ENCODE measurements at places on chromosomes 7 and 10.

DNA sequence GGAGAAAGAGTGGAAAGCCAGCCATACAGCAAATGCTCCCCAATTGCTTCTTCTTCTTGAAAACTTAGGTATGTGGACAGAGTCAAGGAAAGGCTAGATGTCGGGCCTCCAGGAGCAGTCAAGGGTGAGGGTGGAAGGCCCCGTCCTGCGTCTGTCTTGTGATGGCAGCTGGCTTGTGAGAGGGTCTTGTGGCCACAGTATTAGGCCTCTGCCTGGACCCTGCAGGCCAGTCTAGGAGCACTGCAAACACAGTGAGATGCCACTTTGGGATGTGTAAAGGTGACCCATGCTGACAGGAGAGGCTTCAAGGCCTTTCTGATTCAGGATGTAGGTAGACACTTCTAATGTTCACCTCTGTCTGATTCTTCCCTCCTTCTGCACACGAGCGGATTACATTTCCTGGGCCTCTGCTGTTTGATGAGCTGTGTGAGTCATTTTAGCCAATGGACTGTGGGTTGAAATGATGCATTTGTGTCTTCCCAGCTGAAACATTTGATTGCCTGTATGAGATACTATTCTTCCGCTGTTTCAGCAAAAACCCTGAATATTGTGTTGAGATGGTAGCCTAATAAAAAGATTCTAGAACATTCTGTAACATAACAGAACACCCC lies 135.4 kb downstream of the EMX2 start:
- no peak for DNase-seq

- no peak for DNase-seq
Measured at GRCh38 chr10:17476073-17476472, 21.7 kb upstream of the ST8SIA6 start.

DNA sequence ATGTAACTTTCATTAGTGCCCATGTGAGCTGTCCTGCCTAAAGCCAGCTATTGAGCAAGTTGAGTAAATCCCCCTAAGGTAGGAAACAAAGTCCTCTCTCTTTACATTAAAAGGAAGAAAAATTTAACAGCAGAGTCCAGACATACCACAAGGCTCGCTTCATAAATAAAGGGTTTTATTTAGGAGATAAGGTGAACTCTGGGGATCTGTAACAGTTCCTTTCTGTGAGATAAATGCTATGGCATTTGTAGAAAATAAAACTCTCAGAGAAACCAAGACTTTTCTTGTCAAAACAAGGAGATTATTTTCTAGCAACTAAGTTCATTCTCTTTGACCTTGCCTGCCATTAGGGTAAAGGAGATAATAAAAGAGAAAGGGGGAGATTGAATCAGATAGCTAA lies 32.3 kb upstream of the LYZL1 start:
- DNase-seq = no peak

DNA sequence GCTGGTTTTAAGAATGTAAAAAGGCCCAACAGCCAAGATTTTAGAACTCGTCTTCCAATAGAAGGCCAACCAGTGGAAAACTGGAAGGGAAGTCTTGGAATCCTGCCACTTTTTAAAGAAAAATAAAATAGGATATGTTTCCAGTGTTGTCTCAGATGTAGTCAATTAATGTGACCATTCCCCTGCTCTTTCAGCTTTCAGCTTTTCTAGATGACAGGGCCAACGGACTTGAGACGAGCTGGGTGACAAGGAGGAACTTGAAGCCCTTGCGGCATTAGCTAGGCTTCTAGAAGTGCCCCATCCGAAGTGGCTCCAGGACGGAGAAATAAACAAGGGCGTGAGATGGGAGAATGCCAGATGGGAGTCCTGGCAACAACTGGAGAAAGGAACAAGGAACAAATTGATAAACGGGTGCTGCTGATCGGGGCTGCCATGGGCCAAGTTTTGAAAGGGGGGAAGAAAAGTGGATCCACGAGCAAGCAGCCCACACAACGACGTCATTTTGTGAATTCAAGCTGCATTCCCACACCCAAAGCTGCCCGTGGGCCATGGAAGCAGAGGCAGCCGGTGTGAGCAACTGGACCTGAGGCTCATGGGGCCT lies 42.3 kb downstream of the CTBP2 start:
- DNase-seq = no peak

DNA sequence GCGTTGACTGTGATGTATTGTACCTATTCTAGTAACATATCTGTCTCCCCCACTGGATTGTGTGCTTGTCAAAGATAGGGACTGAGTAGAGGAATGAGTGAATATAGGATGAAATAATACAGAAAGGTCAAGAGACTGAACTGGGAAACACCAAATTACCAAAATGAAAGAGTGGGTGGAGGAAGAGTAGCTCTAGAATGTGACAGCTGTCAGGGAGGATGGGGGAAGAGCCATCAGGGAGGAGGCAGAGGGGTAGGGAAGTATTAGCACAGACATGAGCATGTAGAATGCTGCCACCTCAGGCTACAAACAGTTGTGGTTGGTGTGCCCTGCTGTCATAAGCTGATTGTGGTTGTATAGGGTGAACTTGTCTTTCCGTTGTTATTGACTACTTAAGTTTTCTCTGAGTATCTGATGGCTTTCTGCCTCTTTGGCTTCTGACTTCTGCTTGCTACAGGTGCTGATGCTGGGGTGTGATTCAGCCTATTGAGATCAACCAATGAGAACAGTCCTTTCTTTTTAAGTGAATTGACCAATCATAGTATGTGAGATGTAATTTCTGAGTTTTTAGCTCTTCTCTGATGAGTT lies 5.6 kb downstream of the CCSER2 start:
- no peak for DNase-seq

- no peak for DNase-seq
Measured at GRCh38 chr10:10128387-10128786, 889.3 kb upstream of the CELF2 start.

DNA sequence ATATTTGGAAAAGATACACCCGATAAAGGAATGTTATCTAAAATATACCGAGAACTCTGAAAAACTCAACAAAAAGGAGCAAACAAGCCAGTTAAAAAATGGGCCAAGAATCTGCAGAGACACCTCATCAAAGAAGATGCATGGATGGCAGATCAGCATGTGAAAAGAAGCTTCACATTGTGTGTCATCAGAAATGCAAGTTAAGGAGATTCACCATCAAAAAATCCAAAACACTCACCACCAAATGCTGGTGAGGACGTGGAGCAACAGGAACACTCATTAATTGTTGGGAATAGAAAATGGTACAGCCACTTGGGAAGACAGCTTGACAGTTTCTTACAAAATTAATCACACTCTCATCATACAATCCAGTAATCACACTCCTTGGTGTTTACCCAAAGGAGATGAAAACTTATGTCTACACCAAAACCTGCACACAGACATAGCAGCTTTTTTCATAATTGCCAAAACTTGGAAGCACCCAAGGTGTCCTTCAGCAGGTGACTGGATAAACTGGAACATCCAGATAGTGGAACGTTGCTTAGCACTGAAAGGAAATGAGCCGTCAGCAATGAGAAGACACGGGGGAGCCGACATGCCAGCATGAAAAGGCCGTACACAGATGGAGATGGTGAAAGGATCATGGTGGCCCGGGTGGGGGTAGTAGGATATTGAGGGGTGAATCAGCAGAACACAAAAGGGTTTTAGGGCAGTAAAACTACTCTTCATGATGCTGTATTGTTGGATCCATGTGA lies 27.9 kb upstream of the PWWP2B start:
- no peak for DNase-seq

- DNase-seq = no peak
Measured at GRCh38 chr10:87798082-87798481, 19.9 kb downstream of the ATAD1 start.

- no peak for DNase-seq
Measured at GRCh38 chr7:118169146-118169545, 14.8 kb upstream of the LSM8 start.

GRCh38 chr7:8747338-8747737 lies 313.9 kb downstream of the NXPH1 start:
- no peak for DNase-seq

- no peak for DNase-seq
Measured at GRCh38 chr7:99118077-99118476, 25.8 kb downstream of the SMURF1 start.

- DNase-seq = no peak
Measured at GRCh38 chr10:127802531-127803095, 65.6 kb downstream of the FOXI2 start.

DNA sequence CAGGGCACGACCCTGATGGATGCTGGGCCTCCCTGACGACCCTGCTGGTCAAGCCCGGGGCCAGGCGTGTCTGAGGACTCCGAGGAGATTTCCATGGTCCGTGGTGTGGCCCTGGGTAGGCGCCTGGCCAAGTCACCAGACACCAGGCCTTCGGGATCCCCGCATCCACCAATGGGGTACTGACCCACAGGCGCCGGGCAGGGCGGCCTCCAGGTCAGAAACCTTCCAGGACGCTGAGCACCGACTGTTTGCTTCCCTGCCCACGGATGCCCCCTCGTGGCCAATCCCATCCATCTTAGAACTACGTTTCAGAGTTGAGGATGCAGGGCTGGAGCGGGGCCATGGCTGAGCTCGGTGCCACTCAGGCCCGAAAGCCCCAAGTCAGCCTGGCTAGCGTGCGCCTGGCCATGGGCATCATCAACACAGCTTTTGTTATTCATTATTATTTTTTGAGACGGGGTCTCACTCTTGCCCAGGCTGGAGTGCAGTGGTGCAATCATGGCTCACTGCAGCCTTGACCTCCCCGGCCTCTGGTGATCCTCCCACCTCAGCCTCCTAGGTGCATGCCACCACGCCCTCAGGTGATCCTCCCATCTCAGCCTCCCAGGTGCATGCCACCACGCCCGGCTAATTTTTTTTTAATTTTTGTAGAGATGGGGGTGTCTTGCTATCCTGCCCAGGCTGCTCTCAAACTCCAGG lies 7.1 kb upstream of the AMZ1 start:
- no peak for DNase-seq

- no peak for DNase-seq
Measured at GRCh38 chr7:94656925-94657731, 1.2 kb upstream of the SGCE start.

GRCh38 chr10:25682203-25682851 lies 251.7 kb upstream of the MYO3A start:
- no peak for DNase-seq

GRCh38 chr10:106044503-106044902 lies 1120.0 kb downstream of the SORCS1 start:
- DNase-seq = no peak

DNA sequence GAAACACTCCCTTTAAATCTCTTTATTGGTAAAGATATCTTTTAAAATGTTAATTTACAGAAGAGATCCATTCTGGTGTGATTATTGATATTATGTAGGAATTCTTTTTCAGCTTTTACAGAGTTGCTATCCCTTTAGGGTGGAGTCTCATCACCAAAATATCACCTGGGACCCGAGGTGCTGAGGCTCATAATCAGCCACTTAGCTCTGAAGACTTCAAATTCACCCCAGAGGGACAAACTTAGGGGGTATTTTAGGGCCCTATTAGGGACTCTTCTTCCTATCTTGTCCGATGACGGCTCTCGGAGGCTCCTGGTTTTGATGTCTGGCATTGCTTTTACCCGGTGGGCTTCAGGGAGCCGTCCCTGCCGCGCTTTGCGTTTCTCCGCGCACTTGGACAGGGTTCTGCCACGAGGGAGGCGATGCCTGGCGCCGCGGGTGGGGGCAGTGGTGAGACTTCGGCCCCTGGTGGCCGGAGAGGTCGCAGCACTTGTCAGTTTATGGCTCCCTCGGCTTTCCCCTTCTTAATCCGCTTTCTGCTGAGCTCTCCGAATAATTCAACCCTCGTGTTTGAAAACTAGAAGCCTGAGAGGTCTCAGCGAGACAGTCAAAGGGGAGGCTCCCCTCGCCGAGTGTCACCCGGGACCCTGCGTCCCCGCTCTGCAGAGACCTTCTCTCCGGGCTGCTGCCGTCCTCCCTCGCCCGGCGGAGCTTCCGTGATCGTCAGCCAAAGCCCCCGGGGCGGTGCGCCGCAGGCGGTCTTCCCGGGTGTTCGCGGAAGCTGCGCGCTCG lies 27.8 kb downstream of the RBM20 start:
- DNase-seq = no peak

DNA sequence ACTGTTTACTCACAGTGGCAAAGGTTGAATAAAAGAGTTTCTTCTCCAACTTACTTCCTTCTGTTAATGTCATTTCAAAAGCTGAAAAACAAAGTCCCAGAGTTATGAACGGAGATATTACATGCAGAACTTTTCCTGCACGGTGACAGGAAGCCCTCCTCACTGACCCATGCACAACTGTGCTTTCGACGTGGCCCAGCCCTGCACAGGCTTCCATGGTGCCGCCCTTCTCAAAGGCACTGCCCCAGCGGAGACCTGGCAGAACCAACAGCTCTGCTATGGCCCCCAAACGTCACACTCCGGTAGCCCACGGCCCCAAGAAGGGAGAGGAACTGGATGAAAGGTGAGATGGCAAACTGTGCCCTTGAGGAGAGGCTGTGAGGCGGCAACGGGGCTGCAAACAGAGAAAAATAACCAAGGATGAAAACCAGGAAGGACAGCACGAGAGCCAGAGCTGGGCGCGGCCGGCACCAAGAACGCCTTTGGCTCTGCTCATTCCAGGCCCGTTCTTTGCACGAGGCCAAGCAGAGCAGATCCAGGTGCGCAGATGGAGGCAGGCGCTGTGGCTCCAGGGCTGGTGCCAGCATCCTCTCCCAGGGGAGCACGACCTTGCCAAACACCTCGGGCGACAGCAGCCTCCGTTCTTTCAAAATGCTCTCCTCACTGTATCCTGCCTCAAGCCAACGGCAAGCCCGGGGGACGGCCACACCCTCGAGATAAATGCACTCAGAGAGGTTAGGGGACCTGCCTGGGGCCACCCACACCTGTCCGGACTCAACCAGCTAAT lies 7.0 kb upstream of the FUOM start:
- no peak for DNase-seq
